ENCODE measurements at places on chromosomes 5 and 9.

GRCh38 chr9:69976152-69976551 lies 67.5 kb upstream of the MAMDC2 start:
- peak; percentile 31 for DNase-seq

DNA sequence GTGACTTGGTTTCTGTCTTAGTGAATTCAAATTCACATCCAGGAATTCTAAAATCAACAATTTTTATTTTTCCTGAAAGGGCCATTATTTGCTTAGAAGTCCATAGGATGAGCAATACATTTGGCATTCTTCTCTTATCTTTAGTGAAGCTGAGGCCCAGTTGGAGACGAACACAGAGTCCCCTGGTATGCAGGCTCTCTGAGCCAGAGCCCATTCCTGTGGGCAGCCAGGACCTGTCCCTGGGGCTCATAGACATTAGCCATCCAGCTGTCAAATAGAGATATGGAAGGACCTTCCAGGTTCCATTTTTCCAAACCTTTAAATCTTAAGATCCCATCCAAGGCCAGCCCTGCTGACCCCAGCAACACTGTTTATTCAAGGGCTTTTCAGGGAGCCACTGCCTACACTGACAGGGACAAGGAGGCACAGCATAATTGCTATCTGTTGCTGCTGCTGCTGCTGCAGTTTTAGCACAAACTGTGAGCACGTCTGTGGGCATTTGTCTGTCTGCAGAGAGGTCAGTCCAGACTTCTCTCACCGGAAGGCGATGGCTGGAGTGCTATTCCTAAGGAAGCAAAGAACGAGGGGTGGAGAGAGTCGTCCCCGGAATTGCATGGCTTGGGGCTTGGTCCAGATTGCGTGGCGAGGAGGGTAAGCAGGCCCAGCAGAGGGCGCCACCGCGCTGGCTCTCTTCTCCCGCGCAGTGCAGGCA lies 639.0 kb downstream of the CCDC171 start:
- no peak for DNase-seq

GRCh38 chr9:121246821-121247561 lies 21.0 kb upstream of the GSN start:
- DNase-seq = no peak

GRCh38 chr9:15146268-15146700 lies 160.7 kb downstream of the TTC39B start:
- no peak for DNase-seq

DNA sequence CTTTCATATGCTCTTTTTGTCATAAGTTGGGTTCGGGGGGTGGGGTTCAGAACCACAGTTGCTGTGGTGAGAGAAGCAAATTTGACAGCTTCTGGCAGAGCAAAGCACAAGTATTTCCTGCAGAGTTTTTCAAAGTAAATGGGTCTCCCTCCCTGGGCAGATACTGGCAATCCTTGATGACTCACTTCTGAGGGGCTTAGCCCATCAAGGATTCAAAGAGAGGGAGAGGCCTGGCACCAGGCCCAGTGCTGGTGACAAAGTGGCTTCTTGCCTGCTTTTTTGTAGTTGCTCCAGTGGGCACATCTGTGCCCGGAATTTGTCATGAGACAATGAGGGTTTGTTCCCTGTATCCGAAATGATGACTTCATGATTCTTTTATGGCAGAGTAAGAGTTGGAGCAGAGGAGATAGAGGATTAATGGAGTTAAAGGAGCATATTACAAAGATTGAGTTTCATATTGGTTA lies 46.6 kb upstream of the TNC start:
- DNase-seq = no peak

GRCh38 chr5:153459051-153459743 lies 31.3 kb upstream of the GRIA1 start:
- no peak for DNase-seq

- no peak for DNase-seq
These were observed 169.2 kb upstream of the RGMB start for GRCh38 chr5:98604301-98604700.

Measured in epithelial cell of prostate (primary cell).